Pericardium fibroblast (primary cell): ENCODE measurements at places on chromosomes 5 and 9. TPM values are rescaled to one million over a fixed set of nuclear protein-coding genes. Genes with fewer than 3 reads are reported as not detected.

Gene TMOD1
- total RNA-seq, result 0.12 TPM in 1 of 2 replicates, not detected in the other

Gene YIPF5
- 67.7 and 68.5 TPM in 2 replicates for total RNA-seq

Gene ZNF879
- total RNA-seq, result 2.0 and 6.2 TPM in 2 replicates

Gene ANKDD1B
- total RNA-seq, result 0.09 and 1.1 TPM in 2 replicates

Gene PRDM9
- not detected in 2 replicates for total RNA-seq

Gene IFNA21
- not detected in 2 replicates for total RNA-seq

Gene AP3S1
- 132 and 248 TPM in 2 replicates for total RNA-seq

Gene PAEP
- total RNA-seq, result 0.77 and 2.7 TPM in 2 replicates

Gene WDR38
- total RNA-seq, result not detected in 2 replicates

Gene FIBCD1
- total RNA-seq, result 1.4 TPM in 2 replicates

Gene CDH9
- total RNA-seq, result not detected in 2 replicates

Gene SOHLH1
- total RNA-seq, result not detected in 2 replicates

Gene BASP1
- total RNA-seq, result 58.0 and 74.7 TPM in 2 replicates

Gene TMEM174
- not detected in 2 replicates for total RNA-seq

Gene ZNF483
- 1.0 and 2.0 TPM in 2 replicates for total RNA-seq

Gene UBAP1
- total RNA-seq, result 22.6 and 31.4 TPM in 2 replicates

Gene SNX30
- 10.3 and 14.1 TPM in 2 replicates for total RNA-seq

Gene TMEM215
- under 0.01 TPM in 1 of 2 replicates, not detected in the other for total RNA-seq

Gene SH3TC2
- 1.9 and 2.2 TPM in 2 replicates for total RNA-seq

Gene SPINK13
- not detected in 2 replicates for total RNA-seq

Gene NMRK1
- 13.9 and 14.6 TPM in 2 replicates for total RNA-seq

Gene FOXD1
- 6.1 and 8.9 TPM in 2 replicates for total RNA-seq

Gene WNT8A
- not detected in 2 replicates for total RNA-seq

Gene PTPN3
- 0.23 and 7.1 TPM in 2 replicates for total RNA-seq

Gene CYSRT1
- total RNA-seq, result 0.17 TPM in 1 of 2 replicates, not detected in the other

Gene IFNA13
- not detected in 2 replicates for total RNA-seq

Gene LCN1
- 0.58 TPM in 1 of 2 replicates, not detected in the other for total RNA-seq
